ENCODE measurements at places on chromosomes 2 and 18. TPM values are rescaled to one million over a fixed set of nuclear protein-coding genes. Genes with fewer than 3 reads are reported as not detected.

Gene FOSL2
- total RNA-seq: 44.4 TPM

GRCh38 chr2:242038166-242038927 lies 168.8 kb downstream of the RTP5 start:
- DNase-seq: no peak

DNA sequence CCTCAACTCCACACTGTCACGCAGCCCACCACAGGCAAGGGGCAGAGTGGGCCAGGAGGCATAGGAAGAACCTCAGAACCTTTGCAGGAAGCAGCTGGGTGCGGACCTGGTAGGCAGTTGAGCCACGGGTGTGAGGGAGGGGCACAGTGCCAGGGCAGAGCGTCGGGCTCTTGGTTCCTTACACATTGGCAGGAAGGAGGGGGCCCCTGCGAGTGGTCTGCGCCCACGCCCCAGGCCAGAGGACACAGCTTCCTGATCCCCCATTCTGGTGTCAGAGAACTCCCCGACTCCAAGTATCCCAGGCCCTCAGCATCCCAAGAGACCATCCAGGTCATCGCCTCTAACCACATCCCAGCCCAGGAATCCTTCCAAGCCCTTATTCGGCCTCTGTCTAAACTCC lies 61.5 kb downstream of the TNS1 start:
- DNase-seq: no peak

GRCh38 chr2:109284826-109285225 lies 155.8 kb downstream of the SH3RF3 start:
- peak; percentile 61 for DNase-seq

Gene SLC9A4
- total RNA-seq: not detected

Gene TRAPPC12
- total RNA-seq: 62.7 TPM

Gene GNLY
- total RNA-seq: not detected

Gene TMEM247
- not detected for total RNA-seq

Gene ACMSD
- total RNA-seq: not detected

Gene METTL5
- 76.6 TPM for total RNA-seq

DNA sequence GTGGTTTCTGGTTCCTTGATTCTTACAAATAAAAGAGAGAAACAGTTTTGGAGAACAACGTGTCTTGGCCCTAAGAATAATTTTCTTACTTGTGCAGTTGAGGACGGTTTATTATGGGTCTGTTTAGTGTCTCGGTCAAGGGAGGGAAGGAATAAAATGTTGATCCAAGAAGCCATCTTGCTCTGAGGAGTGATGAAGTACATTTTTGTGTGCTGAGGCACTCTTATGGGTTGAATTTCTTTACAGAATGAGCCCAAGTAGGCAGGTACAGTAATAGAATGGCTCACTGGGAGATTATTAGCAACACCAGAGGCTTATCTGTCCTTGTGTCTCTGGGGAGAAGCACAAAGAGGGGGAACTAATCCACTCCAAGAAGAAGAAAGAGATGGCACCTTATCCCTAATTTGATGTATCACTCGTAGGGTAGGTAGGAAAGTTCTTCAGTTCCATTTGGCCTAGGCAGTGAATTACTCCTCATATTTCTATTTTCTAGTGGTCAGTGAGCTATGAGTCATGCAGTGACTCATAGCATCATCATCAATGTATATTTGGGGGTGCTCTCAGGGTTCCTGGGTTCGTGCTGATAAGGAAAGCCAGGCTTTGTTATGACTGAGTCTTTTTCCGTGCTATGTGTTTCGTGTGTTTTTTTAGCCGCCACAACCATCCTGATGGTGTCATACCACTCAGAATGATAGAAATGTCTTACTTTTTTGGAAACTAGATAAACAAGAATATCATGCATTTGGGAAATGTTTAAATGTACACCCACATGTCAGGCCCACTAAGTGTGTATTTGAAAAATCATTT lies 250.1 kb upstream of the CTAGE1 start:
- DNase-seq: peak; percentile 99

- no peak for DNase-seq
These were observed 37.6 kb downstream of the GLI2 start for GRCh38 chr2:120773186-120773800.

- DNase-seq: peak; percentile 89
These were observed 68.8 kb upstream of the SPTBN1 start for GRCh38 chr2:54387059-54387991.

Gene STAT1
- total RNA-seq: 116 TPM

Gene OLA1
- total RNA-seq: 31.9 TPM

DNA sequence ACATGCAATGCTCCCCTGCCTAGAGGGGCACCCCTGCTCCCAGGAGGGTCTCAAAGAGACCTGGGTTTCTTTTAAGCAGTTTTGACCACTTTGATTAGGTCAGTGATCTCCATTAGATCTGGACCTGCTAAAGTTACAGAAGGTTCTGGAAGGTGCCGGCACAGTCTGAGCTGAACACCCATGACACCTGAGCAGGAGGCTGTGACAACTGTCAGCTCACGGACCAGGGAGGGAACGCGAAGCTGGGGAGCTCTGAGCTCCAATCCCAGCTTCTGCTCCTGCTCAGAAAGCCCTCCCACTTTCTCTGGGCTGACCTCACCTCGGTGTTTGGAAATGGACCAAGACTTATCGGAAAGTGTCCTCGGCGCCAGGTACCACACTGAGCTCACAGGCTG lies 113.8 kb downstream of the NFATC1 start:
- DNase-seq: no peak

DNA sequence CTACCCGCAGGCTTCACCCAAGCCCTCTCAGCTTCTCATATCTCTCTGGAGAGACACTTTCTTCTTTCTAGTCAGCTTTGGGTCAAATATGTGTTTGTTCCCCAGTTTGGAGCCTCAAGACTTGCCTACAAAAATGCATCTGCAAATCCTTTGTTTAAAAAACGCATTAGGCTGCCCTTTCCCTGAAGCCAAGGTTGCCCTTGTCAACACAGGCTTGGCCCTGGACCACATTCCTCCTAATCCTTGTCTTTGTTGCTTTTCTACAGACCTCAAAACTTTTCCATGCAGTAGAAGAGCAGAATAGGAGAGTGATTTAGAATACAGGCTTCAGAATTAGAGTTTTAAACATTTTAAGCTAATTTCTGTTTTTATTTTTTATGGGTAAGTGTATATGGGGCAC lies 307.8 kb downstream of the NAPG start:
- DNase-seq: no peak
